ENCODE measurements at places on chromosomes 7 and 10. TPM values are rescaled to one million over a fixed set of nuclear protein-coding genes. Genes with fewer than 3 reads are reported as not detected.

ATOH7 gene
- 0.23 TPM for total RNA-seq

NACAD gene
- total RNA-seq, result 10.0 TPM

- no peaks in the 10 kb centered on the region for H3K4me1 ChIP-seq
- DNase-seq, result no peak
- H3K36me3 ChIP-seq, result no peaks in the 10 kb centered on the region
- no peaks in the 10 kb centered on the region for H3K27me3 ChIP-seq
These were observed 138.0 kb downstream of the AUTS2 start for GRCh38 chr7:69736126-69736810.

DNA sequence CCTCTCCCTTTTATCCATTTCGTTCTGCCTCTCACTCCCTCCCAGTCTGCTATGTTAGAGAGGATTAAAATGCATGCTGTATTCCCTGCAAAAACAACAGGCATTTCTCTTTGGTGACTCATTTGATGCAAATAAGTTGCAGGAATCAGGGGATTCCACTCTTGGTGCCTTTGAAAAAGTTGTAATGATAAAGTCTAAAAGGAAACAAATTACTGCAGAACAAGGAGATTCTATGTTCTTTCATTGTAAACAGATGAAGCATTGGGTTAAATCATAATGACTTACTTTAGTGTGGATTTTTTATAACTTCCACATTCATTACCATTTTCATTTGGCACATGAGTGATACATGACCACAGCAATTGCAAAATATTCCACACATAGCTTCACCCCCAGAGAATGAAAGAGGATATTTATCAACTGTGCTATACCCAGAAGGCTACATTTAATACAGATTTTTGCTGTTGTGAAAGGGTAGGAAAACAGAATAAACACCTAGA, 33.4 kb upstream of the ABLIM1 start:
- H3K27ac ChIP-seq, result no peak overlapping the region
- no peak for DNase-seq
- no peak overlapping the region for H3K4me3 ChIP-seq

DNA sequence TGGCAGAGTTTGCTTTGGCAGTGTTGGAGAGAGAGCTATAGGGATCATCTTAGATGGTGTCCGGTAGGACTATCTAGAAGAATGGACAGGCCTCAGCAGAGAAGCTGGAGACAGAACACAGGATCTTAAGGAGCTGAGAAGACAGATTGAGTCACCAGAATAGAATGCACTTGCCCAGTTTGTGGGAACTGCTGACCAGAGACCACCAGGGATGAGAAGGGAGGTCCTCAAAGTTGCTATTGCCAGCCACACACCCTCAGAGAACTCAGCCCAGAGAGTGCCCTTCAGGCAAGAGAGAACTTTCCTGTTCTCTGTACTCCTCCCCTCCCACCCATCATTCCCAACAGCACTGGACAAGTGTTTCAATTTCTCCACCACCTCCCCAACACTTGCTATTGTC, 25.3 kb upstream of the GALNT11 start:
- no peak overlapping the region for H3K4me3 ChIP-seq
- DNase-seq, result no peak
- H3K36me3 ChIP-seq, result no peaks in the 10 kb centered on the region
- H3K4me1 ChIP-seq, result no peaks in the 10 kb centered on the region
- H3K27me3 ChIP-seq, result peaks cover 2% of the 10 kb centered on the region

DNA sequence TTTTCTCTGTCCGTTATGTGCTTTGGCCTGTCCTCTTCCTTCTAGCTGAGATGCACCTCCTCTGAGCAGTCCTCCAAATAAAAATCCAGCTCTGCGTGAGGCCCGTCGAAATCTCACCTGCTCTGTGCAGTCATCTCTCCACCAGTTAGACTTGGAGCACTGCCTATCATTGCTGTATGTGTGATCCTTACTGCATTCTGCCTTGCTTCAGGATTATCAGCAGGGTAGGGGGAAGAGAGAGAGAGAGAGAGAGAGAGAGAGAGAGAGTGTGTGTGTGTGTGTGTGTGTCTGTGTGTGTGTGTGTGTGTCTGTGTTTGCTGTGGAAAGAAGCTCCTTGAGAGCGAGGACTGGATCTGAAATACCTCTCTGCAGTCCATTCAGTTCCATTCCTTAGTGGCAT, 129.4 kb downstream of the CCNY start:
- no peaks in the 10 kb centered on the region for H3K36me3 ChIP-seq
- no peaks in the 10 kb centered on the region for H3K27me3 ChIP-seq
- no peaks in the 10 kb centered on the region for H3K4me1 ChIP-seq
- no peak overlapping the region for H3K27ac ChIP-seq

GRCh38 chr7:34751725-34752643, 94.0 kb downstream of the NPSR1 start:
- no peak overlapping the region for H3K27ac ChIP-seq
- no peak for DNase-seq
- H3K27me3 ChIP-seq, result no peaks in the 10 kb centered on the region
- H3K36me3 ChIP-seq, result no peaks in the 10 kb centered on the region

GRCh38 chr10:68633816-68634466, 73.8 kb downstream of the TET1 start:
- H3K27ac ChIP-seq, result no peak overlapping the region
- no peaks in the 10 kb centered on the region for H3K4me1 ChIP-seq
- no peak overlapping the region for H3K4me3 ChIP-seq
- DNase-seq, result peak; percentile 21
- no peaks in the 10 kb centered on the region for H3K36me3 ChIP-seq

DNA sequence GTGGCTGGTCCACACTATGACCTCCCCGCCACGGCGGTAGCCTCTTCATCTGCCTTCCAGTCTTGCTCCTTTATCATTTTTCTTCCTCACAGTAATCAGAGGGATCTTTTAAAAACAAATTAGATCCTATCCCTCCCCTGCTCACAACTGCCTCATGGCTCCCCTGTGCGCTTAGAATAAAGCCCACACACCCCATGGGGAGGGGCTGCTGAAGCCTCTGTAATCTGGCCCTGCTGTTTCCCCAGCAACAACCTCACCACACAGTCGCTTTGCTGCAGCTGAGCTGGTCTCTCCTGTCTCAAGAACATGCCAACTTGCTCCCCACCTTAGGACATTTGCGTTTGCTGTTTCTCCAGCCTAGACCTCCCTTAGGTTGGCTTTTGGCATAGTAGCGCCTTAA, 41.0 kb downstream of the SP8 start:
- no peaks in the 10 kb centered on the region for H3K4me1 ChIP-seq
- H3K27me3 ChIP-seq, result no peaks in the 10 kb centered on the region
- DNase-seq, result no peak
- no peak overlapping the region for H3K27ac ChIP-seq
- H3K4me3 ChIP-seq, result no peak overlapping the region

DNA sequence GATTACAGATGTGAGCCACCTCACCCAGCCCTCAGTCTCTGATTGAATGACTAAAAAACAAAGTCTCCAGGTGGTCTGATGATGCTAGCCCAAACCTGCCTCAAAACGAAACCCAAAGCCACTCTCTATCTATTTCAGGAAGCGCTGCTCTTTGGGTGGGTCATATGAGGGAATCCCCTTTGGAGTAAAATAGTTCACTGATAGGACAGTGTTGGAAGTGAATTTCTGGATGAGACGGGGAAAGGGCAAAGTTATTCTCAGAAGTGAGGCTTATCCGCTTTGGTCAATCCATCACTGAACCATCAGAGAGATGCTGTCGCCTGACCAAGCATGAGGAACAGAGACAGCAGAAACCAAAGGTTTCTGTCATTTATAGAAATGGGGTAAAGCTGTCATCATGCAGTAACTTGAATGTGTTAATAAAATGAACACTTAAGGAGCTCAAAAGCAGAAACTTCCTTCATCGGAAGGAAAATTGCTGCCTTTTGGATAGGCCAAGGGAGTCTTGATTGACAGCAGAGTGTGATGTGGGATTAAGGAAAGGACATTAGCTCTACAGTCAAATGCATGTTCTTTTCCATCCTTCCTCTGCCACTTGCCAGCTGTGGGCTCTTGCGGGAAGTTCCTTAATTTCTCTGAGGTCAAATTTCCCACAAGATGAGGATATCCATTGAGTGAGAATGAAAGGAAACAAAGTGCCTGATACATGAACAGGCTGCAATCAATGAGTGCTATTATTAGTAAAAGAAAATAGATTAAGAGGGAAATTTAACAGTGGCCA, 64.9 kb upstream of the C1QL3 start:
- no peaks in the 10 kb centered on the region for H3K4me1 ChIP-seq
- H3K27me3 ChIP-seq, result no peaks in the 10 kb centered on the region
- H3K36me3 ChIP-seq, result no peaks in the 10 kb centered on the region
- H3K27ac ChIP-seq, result no peak overlapping the region
- no peak for DNase-seq

- H3K36me3 ChIP-seq, result no peaks in the 10 kb centered on the region
- peaks cover 3% of the 10 kb centered on the region for H3K4me1 ChIP-seq
- no peak for DNase-seq
- H3K27me3 ChIP-seq, result no peaks in the 10 kb centered on the region
These were observed 42.2 kb upstream of the CABCOCO1 start for GRCh38 chr10:61620506-61620905.

GRCh38 chr7:110010359-110010758, 1080.6 kb upstream of the LRRN3 start:
- DNase-seq, result no peak
- H3K36me3 ChIP-seq, result no peaks in the 10 kb centered on the region
- no peaks in the 10 kb centered on the region for H3K4me1 ChIP-seq
- H3K27me3 ChIP-seq, result no peaks in the 10 kb centered on the region
- no peak overlapping the region for H3K4me3 ChIP-seq
- H3K27ac ChIP-seq, result no peak overlapping the region

DNA sequence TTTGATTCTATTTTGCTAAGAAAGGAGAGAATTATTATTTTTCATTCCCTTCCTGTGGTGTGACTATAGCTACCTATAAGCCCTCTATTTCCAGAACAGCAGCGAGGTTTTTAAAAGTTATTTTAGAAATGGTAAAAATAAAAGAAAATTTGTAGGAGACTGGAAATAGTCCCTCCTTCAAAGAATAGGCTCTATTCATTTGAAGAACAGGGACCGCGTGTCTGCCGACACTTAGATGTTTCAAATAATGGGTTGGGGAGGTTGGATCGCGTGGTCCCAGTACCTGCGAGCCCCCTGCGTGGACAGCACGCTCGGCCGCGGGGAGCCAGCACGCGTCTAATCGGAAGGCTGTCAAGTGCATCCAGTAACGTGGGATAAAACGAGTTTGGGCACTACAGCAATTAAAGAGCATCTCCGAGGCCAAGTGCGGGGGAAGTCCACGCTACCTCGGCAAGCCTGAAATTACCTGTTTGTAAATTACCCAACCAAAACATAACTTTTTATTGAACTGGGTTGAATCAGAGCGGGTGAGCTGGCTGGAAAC, 1.0 kb downstream of the CACNA2D1 start:
- H3K36me3 ChIP-seq, result no peaks in the 10 kb centered on the region
- no peaks in the 10 kb centered on the region for H3K27me3 ChIP-seq
- H3K4me3 ChIP-seq, result peak overlapping the region; percentile 77
- DNase-seq, result no peak
- no peaks in the 10 kb centered on the region for H3K4me1 ChIP-seq

DNA sequence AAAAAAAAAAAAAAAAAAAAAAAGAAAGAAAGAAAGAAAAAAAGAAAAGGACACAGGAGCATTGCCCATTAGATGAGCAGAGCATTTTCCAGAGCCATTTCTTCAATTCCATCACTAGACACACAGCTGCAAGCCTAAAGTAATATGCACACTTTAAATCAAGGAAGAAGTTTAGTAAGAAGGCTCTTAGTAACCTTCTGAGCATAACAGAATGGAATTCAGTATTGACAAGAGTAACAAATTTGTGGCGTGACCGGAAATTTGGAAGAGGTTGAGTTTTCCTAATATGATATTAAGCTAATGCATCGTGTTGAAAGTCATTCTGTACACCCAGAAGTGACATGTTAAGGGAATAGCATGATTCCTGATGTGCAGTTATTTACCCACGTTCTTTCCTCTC, 35.3 kb downstream of the SMURF1 start:
- DNase-seq, result no peak
- no peaks in the 10 kb centered on the region for H3K36me3 ChIP-seq
- H3K27me3 ChIP-seq, result no peaks in the 10 kb centered on the region
- peak overlapping the region; percentile 68 for H3K27ac ChIP-seq
- peaks cover 30% of the 10 kb centered on the region for H3K4me1 ChIP-seq

DNA sequence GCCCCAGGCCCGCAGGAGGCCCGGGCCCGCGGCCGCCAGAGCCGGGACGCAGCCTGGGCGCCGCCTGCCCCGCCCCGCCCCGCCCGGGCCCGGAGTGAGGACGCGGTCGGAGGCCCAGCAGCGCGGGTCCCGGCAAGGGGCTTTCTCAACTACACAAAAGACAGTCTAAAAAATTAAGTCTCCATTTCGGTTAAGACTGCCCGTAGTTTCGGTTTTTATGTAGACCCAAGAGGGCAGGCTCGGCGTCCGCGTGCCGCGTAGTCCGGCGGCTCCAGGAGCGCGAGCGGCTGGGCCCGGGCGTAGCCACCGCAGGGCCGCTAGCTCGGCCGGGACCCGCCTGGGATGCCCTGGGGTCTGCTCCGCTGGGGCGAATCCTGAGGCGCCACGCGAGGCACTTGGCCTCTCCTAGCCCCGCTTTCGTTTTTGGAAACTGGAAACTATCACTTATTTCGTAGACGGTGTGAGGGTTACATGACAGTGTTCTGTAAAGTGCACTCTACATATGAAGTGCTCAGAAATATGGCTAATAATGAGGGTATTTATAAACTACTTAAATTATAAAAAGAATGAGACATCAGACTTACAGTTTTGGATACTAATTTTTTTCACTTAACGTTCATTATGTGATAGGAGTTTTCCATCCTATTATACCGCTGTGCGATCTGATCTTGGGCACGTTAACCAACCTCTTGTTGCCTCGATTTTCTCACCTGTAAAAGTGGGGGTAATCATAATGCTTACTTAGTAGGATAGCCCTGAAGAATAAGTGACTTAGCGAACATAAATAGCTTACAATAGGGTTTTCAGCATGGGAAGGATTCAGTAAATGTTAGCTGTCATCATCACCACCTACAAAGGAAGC, 573 bp downstream of the BLVRA start:
- H3K36me3 ChIP-seq, result no peaks in the 10 kb centered on the region
- H3K27ac ChIP-seq, result no peak overlapping the region
- H3K4me3 ChIP-seq, result peak overlapping the region; percentile 79
- no peaks in the 10 kb centered on the region for H3K4me1 ChIP-seq

DNA sequence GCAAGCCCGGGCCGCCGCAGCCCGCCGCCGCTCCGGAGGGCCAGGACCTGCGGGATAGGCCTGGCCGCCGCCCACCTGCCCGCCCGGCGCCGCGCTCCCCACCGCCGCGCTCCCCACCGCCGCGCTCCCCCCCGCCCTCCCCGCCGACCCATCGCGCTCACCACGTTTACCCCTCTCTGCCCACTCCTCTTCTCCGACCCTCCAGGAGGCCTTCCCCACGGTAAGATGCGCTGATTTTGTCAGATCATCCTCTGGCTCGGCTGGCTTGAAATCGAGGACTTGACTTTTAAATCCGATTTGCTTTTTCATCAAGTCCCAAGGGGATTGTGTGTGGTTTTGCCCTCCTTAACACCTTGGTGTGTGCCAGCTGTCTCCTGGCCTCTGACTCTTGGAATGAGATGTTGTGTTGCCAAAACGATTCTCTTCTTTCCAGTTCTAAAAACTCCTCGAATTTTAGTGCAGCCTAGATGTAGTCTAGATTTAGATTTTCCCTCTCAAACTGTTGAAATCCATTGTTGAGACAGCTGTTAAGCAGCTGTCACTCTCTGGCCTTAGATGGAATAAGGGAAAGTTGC, 738 bp downstream of the POM121 start:
- no peaks in the 10 kb centered on the region for H3K36me3 ChIP-seq
- peak overlapping the region; percentile 54 for H3K4me3 ChIP-seq
- H3K4me1 ChIP-seq, result no peaks in the 10 kb centered on the region
- no peaks in the 10 kb centered on the region for H3K27me3 ChIP-seq

GRCh38 chr7:51154201-51154600, 162.4 kb downstream of the COBL start:
- no peaks in the 10 kb centered on the region for H3K4me1 ChIP-seq
- no peak overlapping the region for H3K27ac ChIP-seq
- no peaks in the 10 kb centered on the region for H3K27me3 ChIP-seq
- no peak for DNase-seq
- H3K4me3 ChIP-seq, result no peak overlapping the region
- H3K36me3 ChIP-seq, result no peaks in the 10 kb centered on the region
